ENCODE measurements at places on chromosomes 4 and X.

DNA sequence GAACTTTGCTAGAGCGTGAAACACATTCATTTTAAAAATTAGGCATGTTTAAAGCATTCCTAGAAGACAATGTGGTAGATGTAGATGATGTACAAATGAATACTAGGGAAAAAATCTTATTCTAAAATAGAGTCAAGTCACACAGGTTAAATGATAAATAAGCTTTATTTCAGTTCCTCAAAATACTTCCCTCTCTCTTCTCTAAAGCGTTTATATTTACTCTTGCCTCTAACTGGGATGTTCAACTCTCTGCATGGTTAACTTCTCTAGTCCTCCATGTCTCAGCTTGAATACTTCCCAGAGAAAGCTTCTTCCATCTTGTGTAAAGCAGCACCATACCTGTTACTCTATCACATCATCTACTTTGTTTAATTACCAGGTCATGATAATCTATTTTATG, 30.9 kb upstream of the GLRA3 start:
- DNase-seq, result no peak

DNA sequence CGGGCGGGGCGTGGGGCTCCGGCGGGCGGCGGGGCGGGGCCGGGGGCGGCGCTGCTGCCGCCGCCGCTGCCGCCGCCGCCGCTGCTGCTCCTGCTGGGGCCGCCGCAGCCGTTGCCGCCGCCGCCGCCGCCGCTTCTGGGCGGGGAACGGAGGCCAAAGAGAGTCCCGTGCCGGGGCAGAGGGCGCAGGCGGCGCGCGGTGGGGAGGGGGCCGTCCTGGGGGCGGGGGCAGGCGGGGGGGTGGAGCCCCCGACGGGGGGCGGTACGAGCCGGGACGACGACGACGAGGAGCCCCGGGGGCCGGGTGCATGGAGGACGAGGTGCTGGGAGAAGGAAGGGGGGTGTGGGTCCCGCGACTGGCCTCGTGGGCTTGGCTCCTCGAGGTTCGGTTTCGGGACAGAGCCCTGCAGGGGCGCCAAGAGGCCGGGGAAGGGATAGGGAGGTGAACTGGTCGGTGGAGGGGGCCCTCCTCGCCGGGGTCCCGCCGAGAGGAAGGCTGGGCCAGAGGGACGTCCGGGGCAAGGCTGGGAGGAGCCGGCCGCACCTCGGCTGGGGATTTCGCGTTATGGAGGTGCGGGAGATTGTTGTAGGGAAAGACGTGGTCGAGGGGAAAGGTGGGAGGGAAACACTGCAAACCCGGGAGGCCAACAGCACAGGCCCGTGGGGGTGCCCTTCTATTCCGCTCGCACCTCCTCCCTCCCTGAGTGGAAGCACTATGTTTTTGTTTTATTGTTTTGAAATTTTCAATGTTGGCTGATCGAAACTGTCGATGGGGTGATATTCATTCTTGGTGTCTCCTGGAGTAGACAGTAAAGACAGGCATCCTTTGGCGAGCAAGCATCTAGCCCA, 1.9 kb downstream of the BCORL1 start:
- no peak for DNase-seq

DNA sequence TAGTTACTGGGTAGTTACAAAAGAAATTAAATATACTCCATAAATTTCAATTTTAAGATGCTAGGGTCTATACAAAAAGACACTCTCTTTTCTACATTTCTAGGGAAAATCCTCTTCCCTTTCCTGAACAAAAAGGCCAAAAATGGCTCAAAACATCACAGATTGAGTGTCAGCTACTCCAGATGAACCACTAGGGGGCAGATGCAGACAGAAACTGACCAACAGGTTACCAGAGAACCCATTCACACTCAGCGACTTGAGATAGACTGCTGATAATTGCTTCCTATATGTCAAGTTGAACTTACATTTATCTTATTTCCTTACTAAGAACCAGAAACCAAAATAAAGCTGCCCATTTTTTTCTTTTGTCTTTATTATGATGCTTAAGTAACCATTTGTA, 83.4 kb upstream of the MID1IP1 start:
- no peak for DNase-seq

DNA sequence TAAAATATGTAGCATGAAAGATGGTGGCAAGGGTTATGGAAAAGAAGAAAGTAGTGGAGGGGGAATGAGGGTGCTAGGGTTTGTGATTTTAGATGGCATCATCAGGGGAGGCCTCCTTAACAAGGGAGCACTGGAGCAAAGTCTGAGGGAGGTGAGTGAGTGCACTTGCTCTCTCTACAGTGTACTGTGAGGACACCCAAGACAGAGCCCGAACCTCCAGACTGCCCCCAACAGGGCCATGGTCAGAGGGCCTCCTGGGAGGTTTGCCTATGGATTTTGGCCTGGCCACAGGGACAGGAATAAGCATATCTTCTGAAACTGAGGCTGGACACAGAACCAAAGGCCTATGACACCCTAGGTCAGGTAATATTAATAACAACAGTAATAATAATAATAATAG, 21.4 kb upstream of the PJA1 start:
- DNase-seq, result no peak

- no peak for DNase-seq
These were observed 33.6 kb upstream of the RPL34 start for GRCh38 chr4:108586778-108587177.

- DNase-seq, result no peak
These were observed 116.7 kb upstream of the CXCL13 start for GRCh38 chr4:77488882-77489281.

DNA sequence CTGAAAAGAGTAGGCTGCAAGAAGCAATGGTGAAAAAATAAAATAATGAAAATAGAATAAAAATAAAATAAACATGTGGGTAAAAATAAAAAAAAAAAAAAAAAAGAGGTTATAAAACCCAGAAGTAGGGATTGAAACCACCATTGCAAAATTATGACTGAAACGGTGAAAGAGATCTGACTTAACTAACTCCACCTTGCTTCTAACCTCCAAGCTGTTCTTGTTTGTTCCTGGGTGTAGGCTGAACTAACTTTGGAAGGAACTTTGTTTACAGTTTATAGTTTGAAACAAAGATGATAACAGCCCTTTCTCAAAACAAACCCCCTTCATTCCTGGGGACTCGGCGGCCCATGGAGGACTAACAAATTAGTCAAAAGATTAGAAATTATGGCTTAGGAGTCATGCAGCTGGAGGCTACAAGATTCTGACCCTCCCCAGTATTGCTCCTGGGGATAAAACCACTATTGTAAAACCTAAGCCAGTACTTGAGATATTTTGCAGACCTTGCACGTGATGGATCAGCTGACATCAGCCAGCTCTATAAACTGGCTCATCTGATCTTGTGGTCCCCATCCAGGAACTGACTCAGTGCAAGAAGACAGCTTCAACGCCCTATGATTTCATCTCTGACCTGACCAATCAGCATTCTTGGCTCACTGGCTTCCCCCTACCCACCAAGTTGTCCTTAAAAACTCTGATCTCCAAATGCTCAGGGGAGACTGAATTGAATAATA, 30.4 kb downstream of the DDX60L start:
- DNase-seq, result no peak

DNA sequence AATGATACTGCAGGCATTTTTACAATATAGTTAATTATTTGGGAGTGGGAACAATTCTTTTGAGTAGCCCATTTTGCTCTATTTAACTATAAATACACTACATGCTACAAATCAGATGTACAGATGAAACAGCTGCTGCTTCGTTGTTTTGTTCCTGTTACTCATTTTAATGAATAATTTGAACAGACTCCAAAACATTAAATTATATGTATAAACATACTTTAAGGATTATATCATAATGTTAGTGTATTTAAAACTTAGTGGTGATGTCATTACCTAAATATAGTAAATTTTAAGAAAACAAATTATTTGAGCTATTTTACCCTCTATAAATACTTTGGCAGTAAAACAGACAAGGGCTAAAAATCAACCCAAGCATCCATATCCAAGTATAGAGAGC, 60.7 kb downstream of the GAB1 start:
- DNase-seq, result no peak

- DNase-seq, result no peak
These were observed 98.0 kb downstream of the GASK1B start for GRCh38 chr4:158074851-158075250.

DNA sequence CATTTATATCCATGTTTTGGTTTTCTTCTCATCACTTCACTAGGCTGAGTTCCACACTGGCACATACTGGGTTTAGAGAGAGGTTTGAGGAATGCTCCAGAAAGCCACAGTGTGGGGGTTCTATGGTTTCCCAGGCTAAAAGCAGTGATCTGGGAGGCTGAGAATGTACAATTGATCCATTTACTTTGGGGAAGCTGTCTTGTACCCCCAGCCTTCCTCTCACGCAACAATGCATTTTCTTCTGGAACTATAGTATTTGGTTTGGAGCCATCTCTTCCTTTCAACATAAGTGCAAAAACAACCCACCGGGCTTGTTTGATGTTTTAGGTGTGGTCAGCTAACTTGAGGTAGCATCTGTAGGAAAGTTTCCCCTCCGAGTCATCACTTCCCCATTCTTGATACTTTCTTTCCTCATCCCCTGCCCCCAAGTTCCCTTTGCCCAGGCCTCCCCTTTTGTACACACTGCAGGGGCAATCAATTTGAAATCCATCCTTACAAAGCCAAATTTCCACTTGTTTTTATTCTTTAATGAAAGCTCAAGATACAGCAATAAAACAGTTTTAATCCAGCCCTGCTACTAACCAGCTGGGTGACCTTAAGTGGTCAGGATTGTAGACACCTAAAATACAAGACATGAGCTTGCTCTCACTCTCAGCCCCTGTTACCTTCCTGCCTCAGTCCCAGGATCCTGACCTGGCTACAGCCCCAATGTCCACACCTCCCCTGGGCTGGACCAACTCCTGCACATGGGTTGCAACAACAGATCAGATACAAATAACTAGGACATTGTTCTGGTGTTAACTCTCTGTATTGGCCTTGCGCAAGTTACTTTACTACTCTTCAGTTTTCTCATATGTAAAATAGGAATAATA, 109.2 kb downstream of the FHDC1 start:
- no peak for DNase-seq

DNA sequence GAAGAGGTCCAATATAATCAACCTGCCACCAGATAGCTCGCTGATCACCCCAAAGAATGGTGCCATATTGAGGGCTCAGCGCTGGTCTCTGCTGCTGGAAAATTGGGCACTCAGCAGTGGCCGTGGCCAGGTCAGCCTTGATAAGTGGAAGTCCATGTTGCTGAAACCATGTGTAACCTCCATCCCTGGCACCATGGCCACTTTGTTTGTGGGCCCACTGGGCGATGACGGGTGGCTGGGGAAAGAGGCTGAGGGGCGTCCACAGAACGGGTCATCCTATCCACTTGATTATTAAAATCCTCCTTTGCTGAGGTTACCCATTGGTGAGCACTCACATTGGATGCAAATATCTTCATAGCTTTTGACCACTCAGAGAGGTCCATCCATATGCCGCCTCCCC, 7.7 kb downstream of the F8A2 start:
- no peak for DNase-seq

DNA sequence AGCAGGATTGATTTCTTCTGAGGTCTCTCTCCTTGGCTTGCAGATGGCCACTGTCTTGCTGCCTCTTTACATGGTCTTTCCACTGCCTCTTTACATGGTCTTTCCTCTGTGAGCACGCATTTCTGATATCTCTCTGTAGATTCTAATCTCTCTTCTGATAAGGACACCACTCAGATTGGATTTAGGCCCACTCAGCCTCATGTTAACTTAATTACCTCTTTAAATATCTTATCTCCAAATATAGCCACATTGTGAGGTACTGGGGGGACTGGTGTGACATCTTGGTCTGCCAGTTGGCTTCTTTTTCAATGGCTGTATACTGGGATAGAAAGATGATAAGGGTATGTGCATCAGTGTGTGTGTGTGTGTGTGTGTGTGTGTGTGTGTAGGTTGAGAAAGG, 153.7 kb downstream of the AWAT2 start:
- DNase-seq, result no peak

- no peak for DNase-seq
These were observed 12.9 kb upstream of the WDR17 start for GRCh38 chr4:176052744-176053143.

GRCh38 chrX:97564496-97564895, 680.8 kb downstream of the RPA4 start:
- DNase-seq, result no peak

GRCh38 chr4:151804821-151805220, 44.0 kb upstream of the GATB start:
- no peak for DNase-seq

- no peak for DNase-seq
These were observed 118.2 kb downstream of the NAF1 start for GRCh38 chr4:163048447-163048846.

- no peak for DNase-seq
These were observed 225.1 kb downstream of the NR3C2 start for GRCh38 chr4:148216866-148217814.

GRCh38 chr4:187193141-187193540, 469.5 kb upstream of the FAT1 start:
- DNase-seq, result no peak

All from stimulated activated CD8-positive, alpha-beta memory T cell treated with anti-CD3 and anti-CD28 coated beads, Interleukin-7, amount 100 ng/mL, for 24 hours (primary cell).